HTR-8/SVneo (cell line): ENCODE measurements at places on chromosomes 11 and 22.

DNA sequence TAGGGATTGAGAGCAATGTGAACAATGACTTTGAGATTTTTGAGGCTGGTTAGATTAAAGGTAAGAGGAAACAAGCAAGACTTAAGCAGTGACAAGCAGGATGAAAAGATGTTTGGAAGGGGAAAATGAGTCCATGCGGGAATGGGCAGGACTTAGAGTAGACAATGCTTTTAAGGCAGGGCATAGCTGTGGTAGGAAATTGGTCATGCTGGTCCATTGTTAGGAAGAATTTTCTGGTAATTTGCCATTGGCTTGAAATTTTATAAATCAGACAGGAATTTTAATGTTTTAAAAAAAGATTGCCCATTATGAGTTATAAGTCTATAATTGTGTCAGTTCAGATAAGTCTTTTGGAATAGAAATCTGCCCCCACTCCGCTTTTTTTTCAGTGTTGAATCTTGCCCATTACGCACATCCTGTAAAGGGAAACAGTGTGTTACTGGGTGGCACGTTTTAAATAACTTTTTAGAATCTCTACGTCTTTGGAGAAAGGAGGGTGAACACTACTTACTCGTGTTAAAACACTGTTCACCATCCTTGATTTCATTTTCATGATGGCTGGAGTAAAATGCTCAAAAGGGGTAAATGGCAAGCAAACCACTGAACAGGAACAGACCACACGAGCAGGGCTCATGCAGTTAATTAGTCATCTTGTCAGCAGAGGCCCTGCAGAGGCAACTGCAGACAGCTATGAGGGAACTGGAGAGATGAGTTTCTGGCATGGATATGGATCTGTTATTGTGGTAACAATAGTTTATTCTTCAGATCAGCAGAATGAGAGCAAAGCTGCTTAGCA, 25.0 kb downstream of the SWAP70 start:
- peak; percentile 41 for DNase-seq

DNA sequence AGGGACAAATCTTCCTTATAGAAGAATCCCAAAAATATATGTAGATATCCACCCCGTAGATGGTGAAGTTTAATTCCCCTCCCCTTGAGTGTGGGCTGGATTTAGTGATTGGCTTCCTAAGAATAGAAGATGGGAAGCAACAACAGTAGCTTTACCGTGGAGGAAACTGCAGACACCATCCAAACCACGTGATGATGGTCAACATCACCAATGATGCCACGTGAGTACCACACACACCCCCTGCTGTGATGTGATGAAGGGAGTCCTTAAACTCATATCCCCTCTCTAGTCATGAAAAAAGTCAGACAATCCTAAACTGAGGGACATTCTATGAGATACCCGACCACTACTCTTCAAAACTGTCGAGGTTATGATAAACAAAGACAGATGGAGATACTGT, 76.4 kb upstream of the SLC22A12 start:
- DNase-seq = no peak

- no peak for DNase-seq
These were observed 15.0 kb downstream of the UBE2L6 start for GRCh38 chr11:57552479-57552878.

- DNase-seq = no peak
These were observed 8.7 kb upstream of the CABP7 start for GRCh38 chr22:29710922-29711593.

GRCh38 chr22:41398921-41399320, 17.2 kb downstream of the TEF start:
- no peak for DNase-seq

- no peak for DNase-seq
These were observed 182.3 kb downstream of the DSCAML1 start for GRCh38 chr11:117614728-117615127.

DNA sequence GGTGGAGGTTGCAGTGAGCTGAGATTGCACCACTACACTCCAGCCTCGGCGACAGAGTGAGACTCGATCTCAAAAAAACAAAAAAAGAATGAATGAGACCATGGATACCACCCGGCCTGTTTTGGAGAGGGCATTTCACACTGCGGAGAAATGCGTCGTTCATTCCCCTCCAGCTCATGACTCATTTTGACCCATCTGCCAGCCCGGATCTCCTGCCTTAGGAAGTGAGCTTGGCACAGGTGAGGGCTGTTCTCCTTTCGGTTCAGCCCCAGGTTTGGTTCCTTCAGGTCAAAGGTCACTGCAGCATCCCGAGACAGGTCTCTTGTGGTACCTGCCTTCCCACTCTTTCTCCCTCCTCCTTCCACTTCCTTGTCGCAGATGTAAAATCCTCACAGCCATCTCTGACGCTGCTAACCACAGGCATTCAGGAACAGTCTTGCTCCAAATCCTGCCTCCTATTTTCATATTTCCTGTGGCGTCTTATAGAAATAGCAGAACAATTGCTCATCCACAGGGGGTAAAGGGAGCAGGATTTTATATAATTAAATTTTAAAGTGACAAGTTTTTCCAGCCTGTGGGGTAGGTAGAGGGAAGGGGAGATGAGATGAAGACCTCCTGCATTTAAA, 517.9 kb downstream of the NTM start:
- peak; percentile 45 for DNase-seq

- DNase-seq = no peak
These were observed at the start of gene KCNJ1 for GRCh38 chr11:128867277-128867676. Gene KCNJ1, minus strand, starts transcription at chr11:128867296. Its CDS starts 27,053 bp downstream, at chr11:128840243.
